NCI-H774 (cell line): ENCODE measurements at places on chromosomes 1 and 21.

GRCh38 chr21:17371450-17371849 is 141.4 kb upstream of the CXADR start:
- no peak for DNase-seq

DNA sequence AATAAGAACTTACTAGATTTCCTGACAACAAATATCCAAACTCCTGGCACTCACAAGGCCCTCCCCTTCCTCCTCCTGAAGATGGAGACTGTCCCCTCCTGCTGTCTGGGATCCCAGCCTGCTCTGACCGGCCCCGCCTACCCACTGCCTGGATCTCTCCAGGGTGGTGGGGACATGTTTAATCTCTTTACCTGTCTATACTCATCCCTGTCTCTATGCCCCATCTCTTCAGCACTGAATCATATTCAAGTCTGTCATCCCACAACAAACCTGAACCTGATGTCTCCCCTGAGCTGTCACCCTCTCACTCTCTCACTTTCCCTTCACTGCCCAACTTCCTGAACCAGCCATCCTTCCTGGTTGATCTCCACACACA is 22.1 kb downstream of the MATN1 start:
- no peak for DNase-seq

GRCh38 chr1:197103300-197103699 is 36.2 kb upstream of the F13B start:
- no peak for DNase-seq

GRCh38 chr1:156001662-156002171 is 19.0 kb downstream of the SSR2 start:
- no peak for DNase-seq

DNA sequence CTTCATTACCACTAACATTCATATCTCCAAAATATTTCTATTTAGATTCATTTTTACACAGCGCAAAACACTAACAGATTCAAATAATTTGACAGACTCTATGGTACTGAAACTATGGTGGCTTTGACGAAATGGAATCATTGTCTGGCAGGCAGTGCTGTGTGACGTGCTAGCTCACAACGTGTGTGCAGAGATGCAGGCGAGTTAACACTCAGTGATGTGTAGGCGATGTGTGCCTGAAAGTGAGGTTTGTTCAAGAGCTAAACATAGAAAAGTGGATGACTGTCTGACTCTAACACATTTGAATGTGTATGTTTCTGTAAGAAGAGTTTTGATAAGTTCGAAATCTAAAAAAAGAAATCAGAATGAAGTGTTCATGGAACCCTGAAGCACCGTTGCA is 97.7 kb downstream of the RYR2 start:
- no peak for DNase-seq

- DNase-seq = peak; percentile 61
These were observed 23.8 kb downstream of the SEC16B start for GRCh38 chr1:177945943-177946650.

GRCh38 chr1:192598589-192598988 is 23.0 kb downstream of the RGS1 start:
- no peak for DNase-seq

DNA sequence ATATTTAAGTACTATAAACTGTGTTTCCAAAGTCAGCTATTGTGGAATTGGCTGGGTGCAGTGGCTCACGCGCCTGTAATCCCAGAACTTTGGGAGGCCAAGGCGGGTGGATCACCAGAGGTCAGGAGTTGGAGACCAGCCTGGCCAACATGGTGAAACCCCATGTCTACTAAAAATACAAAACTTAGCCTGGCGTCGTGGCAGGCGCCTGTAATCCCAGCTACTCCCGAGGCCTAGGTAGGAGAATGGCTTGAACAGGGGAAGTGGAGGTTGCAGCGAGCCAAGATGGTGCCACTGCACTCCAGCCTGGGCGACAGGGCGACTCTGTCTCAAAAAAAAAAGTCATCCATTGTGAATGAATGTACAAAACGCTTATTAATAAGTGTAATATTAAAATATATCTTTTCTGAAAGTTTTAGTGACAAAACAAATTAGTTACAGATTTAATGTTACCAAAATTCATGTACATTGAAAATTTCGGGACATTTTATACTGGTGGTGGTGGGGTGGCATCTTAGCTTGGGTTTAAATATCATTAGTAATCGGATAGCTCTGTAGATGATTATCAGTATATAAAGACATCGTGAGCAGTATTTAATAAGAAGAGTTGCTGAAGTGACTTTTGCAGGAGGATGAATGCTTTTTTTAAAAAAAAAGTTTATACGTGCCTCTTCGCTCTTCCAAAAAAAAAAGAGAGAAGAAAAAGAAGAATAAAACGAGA is 503 bp upstream of the SRSF11 start:
- DNase-seq = no peak

- DNase-seq = no peak
These were observed 239.5 kb downstream of the FAF1 start for GRCh38 chr1:50720457-50721053.

DNA sequence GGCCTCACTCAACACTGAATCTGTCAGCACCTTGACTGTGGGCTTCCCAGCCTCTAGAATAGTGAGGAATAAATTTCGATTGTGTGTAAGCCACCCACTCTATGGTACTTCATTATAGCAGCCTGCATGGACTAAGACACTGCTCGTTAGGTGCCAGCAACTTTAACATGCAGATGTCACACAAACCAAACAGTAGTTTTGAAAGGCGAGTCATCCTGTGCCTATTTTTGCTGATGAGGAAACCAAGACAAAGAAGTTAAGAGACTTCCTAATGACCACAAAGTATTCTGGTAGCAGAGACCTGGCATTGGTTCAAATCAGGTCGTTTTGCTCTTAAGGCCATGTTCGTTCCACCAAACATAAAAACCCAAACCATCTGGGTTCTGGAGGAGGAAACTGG is 42.9 kb downstream of the BATF3 start:
- DNase-seq = no peak

DNA sequence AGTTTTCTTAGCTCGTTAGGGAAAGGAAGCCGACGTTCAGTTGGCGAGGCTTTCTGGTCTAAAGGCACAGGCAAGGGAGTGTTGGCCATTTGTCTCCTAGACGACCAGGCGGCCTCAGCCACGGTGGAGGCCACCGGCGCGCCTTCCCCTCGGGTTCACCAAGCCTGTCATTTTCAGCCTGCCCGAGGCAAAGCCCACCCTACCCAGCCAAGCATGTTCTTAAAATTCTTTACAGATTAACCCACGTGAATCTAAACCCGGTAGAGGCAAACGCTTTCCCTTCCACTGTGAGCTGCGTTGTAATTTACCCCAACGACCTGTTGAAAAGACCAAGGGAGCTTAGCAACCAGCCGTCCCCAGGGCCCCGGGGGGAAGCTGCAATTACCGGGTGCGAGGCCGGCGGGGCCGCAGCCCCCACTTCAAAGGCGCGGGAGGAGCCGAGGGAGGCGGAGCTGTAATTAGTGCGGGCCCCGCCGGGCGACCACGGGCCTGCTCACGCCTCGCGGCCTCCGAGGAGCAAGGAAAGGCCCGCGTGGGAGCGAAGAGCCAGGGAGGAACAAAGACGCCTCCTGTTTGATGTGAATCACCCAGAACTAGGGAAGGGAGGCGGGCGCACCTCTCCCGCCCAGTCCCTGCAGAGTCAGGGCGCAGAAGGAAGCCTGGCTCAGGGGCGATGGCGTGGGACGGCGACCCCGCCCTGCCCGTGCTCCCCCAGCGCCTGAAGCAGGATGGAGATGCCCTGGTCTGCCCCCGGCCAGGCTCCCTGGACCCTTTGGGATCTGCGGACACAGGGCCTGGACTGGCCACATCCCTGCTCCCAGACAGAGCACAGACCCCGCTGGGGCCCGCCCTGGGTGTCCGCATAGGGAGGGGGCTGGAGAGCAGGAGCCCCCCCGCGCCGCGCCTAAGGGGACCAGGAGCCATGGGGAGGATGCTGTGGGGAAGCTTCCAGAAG is 12.1 kb upstream of the TSPEAR start:
- DNase-seq = no peak

- no peak for DNase-seq
These were observed 12.4 kb upstream of the H3-3A start for GRCh38 chr1:226050133-226050532.

DNA sequence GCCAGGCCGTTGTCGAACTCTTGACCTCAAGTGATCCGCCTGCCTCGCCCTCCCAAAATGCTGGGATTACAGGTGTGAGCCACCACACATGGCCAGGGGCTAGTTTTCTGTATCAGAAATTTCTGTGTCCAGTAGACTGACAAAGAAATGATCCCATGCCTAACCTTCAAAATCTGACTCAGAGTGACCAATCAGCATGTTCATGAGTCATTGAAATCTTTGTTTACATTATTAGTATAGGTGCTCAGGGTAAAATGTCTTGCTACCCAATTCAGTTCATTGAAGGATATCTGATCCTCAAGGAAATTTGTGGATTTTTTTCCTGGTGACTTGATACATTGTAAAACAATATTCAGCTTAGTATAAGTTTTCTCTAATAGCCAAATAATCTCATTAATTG is 11.0 kb upstream of the LDLRAD2 start:
- DNase-seq = no peak

DNA sequence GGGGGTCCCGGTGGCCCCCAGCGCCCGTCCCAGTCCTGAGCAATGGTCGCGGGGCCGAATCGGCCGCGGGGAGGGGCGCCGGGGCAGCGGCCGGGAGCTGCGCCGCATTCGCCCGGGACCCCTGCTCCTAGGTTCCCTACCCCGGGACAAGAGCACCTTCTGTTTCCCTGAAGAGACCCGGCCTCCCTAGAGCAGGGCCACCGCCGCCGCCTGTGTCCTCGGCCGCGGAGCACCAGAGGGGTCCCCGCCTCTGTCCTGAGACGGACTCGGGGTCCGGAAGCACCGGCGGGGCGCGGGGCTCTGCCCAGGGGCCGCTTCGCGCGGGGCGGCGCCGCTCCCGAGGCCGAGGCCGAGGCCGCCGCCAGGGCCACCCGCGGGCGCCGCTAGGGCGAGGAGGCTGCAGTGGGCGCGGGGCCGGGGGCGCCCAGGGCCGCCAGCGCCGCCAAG is 157.9 kb downstream of the CASZ1 start:
- no peak for DNase-seq

DNA sequence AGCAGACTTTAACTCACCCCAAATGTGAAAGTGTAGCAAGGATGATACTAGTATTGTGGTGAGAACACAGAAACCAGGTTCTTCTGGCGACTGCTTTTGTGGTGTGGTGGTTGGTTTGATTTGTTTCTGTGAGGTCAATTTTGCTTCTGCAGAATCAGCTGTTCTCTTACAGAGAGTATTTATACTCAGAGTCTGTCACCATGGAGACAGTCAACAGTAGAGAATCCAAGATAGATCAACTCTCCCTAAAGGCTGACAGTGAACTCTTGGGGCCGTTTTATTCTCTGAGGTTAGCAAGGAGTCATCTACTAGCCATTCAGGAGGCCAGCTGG is at the start of gene CFAP107:
CFAP107 (plus strand) TSS at position 209 of the 332 bp plus-strand sequence. CDS start 231 bp downstream, outside the sequence.
- peak; percentile 2 for DNase-seq

DNA sequence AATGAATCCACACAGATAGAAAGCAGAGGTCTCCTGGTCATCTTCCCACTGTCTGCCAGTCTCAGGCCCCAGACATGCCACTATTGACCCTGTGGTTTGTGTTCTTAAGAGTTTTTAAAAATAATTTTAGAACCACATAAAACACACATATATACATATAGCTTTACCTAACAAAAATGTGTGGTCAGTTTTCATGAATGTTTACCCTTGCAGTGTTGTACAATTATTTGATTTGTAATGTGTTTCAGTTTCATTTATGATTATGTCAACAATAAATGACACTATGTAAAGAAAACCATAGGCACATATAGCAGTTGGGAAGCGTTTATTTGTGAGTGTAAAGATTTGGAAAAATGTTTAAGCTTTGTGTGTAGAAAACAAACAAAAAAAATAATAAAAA is 17.1 kb downstream of the CHAF1B start:
- DNase-seq = no peak

- no peak for DNase-seq
These were observed 201.5 kb downstream of the S1PR1 start for GRCh38 chr1:101438359-101438758.

DNA sequence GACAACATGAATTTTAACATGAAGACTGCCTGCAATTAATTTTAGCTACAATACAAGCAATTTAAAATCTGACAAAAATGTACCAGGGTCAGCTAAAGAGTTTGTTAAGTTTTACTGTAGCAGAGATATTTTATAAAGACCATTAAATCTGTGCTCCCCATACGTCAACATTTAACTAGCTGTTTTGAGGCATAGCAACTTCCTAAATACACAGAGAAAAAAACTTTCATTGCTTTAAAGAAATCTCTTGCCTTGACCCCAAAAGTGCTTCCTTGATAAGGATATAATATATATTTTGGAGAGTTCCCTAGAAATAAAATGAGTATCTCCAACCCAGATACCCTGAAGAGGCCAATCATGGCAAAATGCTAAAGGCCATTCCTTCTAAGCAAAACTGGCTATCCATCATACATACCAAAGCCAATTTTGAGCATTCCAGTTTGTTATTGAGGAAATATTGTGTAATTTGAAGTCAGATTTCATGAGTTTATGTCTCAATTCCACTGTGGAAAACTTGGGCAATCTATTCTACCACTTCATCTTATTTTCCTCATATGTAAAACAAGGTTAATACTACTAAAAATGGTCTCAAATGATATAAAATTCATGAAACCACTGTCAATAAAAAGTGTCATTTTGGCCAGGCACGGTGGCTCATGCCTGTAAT is 19.1 kb downstream of the ASPM start:
- DNase-seq = no peak

DNA sequence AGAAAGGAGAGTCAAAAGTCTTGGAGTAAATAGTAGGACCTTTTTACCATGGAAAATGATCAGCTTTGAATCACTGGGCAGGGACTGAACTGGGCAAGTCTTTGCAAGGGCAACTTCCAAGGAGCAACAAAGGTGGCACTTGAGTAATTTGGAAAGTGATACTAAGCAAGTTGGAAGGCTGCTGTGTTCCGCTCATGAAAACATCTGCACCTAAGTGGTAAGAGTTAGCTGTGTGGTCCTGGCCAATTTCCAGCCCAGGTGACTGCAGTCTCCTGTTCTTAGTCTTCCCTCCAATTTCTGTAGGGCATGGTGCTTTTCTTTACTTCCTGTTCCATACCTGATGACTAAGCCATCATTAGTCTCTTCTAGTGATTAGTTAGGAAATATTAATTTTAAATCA is 35.5 kb upstream of the PRDM2 start:
- no peak for DNase-seq

GRCh38 chr1:247402120-247402675 is 13.8 kb upstream of the NLRP3 start:
- no peak for DNase-seq

DNA sequence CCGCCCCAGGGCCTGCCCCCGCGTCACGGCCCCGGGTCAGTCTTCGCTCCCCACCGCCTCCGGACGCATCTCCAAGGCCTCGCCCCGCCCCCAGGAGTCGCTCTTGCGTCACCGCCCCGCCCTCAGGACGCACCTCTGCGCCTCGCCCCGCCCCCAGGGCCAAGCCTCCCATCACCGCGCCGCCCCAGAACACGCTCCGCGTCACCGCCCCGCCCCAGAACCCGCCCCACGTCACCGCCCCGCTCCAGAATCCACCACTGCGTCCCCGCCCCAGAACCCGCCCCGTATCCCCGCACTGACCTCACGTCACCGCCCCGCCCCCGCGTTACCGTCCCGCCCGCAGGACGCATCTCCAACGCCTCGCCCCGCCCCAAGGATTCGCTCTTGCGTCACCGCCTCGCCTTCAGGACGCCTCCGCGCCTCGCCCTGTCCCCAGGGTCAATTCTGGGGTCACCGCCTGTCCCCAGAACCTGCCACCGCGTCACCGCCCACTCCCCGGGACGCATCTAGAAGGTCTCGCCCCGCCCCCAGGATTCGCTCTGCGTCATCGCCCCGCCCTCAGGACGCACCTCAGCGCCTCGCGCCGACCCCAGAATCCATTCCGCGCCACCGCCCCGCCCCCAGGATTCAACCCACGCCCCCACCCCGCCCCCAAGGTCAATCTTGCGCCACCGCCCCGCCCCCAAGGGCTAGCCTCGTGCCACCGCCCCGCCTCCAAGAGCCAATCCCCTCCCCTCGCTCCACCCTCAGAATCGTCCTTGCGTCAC is 451 bp upstream of the CASP9 start:
- peak; percentile 92 for DNase-seq
